Uterus (tissue), 4 donors: ENCODE measurements at places on chromosomes 5 and 9.

GRCh38 chr9:36486329-36486932 lies 86.3 kb upstream of the MELK start:
- peak overlapping the region; percentile 93 for H3K27ac ChIP-seq
- peak overlapping the region; percentile 93 for H3K4me3 ChIP-seq
- no peaks in the 10 kb centered on the region for H3K27me3 ChIP-seq
- no peaks in the 10 kb centered on the region for H3K4me1 ChIP-seq
- peak; percentile 18 for DNase-seq

GRCh38 chr5:154237946-154238345 lies 47.4 kb downstream of the GALNT10 start:
- H3K27me3 ChIP-seq = no peaks in the 10 kb centered on the region
- no peaks in the 10 kb centered on the region for H3K36me3 ChIP-seq
- H3K27ac ChIP-seq = no peak overlapping the region
- no peak for DNase-seq
- no peaks in the 10 kb centered on the region for H3K4me1 ChIP-seq

DNA sequence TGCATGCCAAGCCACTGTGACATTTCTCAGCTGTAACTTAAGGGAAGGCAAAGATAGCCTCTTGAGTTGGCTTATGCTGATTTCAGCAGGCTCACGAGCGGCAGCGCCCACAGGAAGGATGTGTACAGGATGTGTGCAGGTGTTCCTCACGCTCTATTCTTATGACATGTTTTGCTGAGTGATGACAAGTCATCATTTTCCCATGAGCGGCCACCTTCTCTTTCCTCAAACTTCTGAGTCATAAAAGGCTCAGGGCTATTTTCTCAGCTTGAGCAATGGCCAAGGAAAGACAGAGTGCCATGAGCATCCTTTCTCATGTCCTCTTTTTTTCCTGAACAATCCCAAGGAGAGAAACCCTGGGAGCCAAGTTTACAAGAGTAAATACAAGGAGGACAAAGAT lies 365.9 kb downstream of the PLK2 start:
- no peaks in the 10 kb centered on the region for H3K36me3 ChIP-seq
- H3K27ac ChIP-seq = no peak overlapping the region
- no peaks in the 10 kb centered on the region for H3K4me1 ChIP-seq
- H3K27me3 ChIP-seq = no peaks in the 10 kb centered on the region
- no peak overlapping the region for H3K4me3 ChIP-seq
- no peak for DNase-seq

DNA sequence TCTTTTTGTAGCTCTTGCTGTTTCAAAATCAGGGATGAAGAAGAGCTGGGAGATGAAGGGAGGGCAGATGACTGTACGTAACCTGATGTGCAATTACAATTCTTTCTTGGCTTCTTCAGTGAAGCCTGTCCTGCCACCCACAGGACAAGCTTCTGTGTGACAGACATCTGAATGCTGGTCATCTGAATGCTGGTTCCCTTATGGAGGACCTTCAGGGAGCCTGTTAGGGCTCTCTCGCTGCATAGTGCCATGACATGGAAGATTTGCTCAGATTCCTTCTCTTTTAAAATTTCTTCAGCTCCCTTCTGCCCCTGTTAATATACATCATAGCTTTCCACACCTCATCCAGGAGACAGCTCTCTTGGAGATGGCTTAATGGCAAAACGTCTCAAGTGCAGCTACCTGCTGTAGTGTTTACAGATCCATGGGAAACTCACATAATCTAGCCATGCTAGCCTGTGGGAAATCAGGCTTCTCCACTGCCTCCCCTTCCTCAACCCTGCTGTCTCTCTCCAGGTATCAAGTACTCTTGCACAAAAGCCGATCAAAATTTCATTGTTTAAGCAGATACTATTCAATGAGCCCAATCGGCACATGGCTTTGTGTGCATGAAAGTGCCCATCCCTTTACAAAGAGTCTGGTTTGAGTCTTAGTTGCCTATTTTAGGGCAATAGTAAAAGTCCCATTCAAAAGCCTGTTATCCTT lies 134.6 kb downstream of the RAB3C start:
- no peak overlapping the region for H3K4me3 ChIP-seq
- H3K4me1 ChIP-seq = no peaks in the 10 kb centered on the region
- no peak overlapping the region for H3K27ac ChIP-seq
- no peaks in the 10 kb centered on the region for H3K27me3 ChIP-seq

DNA sequence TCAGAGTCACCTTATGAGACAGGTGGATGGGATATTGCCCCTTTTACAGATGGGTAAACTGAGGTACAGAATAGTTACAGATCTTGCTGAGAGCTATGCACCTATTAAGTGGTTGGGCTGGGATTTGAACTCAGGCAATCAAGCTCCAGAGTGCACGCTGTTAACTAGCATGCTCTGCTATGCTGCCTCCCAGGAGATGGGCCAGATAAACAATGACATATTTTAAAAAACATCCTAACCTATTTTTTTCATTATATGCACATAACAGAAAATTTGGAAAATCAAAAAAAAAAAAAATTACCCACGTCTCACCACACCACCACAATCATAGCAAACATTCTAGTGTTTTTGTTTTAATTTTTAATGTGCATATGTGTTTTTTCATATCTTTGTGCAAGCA lies 123.4 kb upstream of the STC2 start:
- H3K4me3 ChIP-seq = no peak overlapping the region
- H3K36me3 ChIP-seq = no peaks in the 10 kb centered on the region
- H3K27ac ChIP-seq = no peak overlapping the region
- H3K4me1 ChIP-seq = no peaks in the 10 kb centered on the region

GRCh38 chr5:150527038-150527437 lies 19.1 kb downstream of the NDST1 start:
- no peak for DNase-seq
- no peaks in the 10 kb centered on the region for H3K36me3 ChIP-seq
- H3K27me3 ChIP-seq = no peaks in the 10 kb centered on the region
- no peak overlapping the region for H3K27ac ChIP-seq

DNA sequence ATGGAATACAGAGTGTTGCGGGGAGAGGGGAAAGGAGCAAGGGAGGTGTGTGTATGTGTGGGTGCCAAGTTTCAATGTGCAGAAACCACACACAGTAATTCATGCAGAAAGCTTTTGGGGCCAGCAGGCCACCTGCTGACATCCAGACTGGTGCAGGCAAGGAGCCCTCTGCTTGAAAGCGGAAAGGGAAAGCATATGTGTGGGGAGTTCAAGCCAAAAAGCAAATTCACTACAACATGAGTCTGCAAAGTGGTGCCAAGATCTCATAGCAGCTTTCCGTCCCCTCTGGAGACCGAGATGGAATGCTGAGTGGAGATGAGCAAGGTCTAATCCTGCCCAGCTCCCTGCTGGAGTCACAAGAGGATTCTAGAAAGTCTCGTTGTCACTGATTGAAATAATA lies 159.7 kb upstream of the VLDLR start:
- no peak for DNase-seq
- no peaks in the 10 kb centered on the region for H3K36me3 ChIP-seq
- H3K4me1 ChIP-seq = no peaks in the 10 kb centered on the region
- no peaks in the 10 kb centered on the region for H3K27me3 ChIP-seq
- no peak overlapping the region for H3K27ac ChIP-seq

- no peaks in the 10 kb centered on the region for H3K4me1 ChIP-seq
- no peak for DNase-seq
- no peak overlapping the region for H3K4me3 ChIP-seq
- H3K27ac ChIP-seq = no peak overlapping the region
- H3K36me3 ChIP-seq = no peaks in the 10 kb centered on the region
Observed at GRCh38 chr5:68297656-68298055, 82.1 kb downstream of the PIK3R1 start.

DNA sequence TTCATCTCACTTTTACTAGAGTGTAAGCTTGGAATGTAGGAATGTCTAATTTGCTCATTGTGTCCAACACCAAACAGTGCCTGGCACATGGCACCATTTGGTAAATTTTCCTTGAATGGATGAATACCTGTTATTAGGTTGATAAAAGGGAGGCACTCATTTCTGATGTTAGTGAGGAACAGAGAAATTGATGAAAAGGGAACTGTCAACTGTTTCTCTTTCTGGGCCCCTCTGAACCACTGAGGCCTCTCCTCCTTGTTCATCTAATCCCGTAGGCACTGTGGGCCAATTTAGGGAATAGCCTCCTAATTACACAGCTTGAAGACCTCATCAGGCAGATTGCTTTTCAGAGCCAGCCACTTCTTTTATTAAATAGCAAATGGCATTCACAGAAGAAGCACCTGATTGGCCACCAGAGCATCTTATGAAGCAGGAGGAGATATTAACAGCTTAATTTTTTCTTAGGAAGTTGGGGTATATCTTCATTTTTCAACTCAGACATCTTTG lies 22.6 kb downstream of the MRRF start:
- no peak for DNase-seq
- H3K36me3 ChIP-seq = no peaks in the 10 kb centered on the region
- H3K27me3 ChIP-seq = no peaks in the 10 kb centered on the region
- no peak overlapping the region for H3K4me3 ChIP-seq
- H3K4me1 ChIP-seq = no peaks in the 10 kb centered on the region

DNA sequence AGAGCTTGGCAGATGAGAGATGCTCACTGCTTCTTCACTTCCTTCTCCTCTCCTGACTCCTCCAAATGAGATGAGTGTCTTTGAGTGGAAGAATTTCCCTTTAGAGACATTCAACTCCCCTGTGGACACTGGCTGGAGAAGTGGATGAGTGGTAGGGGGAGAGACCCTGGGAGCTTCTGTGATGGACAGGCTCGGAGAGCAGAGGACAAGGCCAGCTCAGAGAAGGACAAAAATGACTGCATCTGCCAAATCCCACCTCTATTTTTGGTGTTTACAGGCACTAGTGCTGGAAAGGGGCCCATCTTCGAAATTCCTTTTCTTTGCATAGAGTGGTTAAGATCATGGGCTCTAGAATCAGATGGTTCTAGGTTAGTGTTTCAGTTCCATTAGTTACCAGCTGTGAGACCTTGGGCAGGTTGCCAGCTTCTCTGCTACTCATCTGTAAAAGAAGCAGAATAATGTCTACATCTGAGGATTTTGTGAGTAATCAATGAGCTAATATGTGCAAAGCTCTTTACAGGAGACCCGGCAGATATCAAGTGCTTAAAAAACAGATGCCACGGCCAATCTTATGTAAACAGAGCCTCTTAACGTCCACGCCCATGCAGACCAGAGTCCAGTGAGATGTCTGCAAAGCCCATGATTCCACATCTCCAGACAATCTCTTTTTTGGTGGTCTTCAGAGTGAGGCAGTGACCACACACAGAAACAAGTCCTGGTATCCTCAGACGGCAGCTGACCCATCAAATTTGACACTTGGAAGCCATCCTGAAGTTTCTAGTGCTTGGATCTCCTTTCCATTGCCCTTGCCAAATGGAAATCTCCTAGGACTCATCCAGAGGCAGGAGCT lies 13.6 kb upstream of the COL27A1 start:
- H3K27me3 ChIP-seq = no peaks in the 10 kb centered on the region
- H3K36me3 ChIP-seq = no peaks in the 10 kb centered on the region
- no peak overlapping the region for H3K4me3 ChIP-seq

GRCh38 chr9:2765250-2765880 lies 48.1 kb downstream of the KCNV2 start:
- no peaks in the 10 kb centered on the region for H3K27me3 ChIP-seq
- H3K4me1 ChIP-seq = no peaks in the 10 kb centered on the region
- DNase-seq = no peak
- H3K4me3 ChIP-seq = no peak overlapping the region
- H3K27ac ChIP-seq = no peak overlapping the region
- H3K36me3 ChIP-seq = no peaks in the 10 kb centered on the region

DNA sequence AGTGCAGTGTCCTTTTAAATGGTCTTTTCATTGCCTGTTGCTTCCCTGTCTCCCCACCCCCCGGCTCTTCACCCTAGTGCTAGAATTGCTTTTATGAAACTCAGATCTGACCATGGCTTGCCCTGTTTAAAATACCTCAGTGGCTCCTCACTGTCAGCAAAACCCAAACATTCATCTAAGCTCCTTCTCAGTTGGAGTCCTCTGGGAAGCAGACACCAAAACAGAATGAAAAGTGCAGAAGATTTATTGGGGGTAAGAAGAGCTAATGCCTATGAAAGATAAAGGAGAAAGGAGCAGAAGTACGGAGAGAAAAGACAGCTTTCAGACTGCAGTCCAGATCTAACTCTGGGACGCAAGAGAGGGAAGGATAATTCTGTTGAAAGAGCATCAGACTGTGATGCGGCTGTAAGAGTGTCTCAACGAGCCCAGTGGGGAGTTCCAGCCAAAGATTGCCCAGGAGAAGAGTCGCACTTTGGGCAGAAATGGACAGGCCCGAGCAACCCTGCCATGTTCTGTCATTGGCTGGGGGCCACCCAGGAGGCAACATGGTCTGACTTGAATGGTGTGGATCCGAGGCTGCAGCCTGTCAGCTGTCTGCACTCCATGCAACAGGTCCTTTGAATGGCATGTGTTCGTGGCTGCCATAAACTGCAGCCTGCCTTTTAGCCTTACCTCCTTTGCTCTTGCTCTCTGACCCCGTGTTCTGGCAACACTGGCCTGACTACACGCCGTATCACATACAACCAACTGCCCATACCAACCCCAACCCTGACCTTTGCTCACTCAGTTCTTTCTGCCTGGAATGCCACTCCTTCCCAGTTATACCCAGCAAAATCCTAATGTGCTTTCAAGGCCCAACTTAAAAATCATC lies 55.9 kb downstream of the IRF1 start:
- H3K4me3 ChIP-seq = no peak overlapping the region
- H3K27ac ChIP-seq = peak overlapping the region; percentile 46
- DNase-seq = no peak
- no peaks in the 10 kb centered on the region for H3K27me3 ChIP-seq

GRCh38 chr5:69149676-69150010 lies 17.3 kb upstream of the CCNB1 start:
- no peaks in the 10 kb centered on the region for H3K27me3 ChIP-seq
- no peak overlapping the region for H3K27ac ChIP-seq
- no peaks in the 10 kb centered on the region for H3K4me1 ChIP-seq
- H3K4me3 ChIP-seq = no peak overlapping the region

GRCh38 chr9:12916042-12916441 lies 141.2 kb downstream of the LURAP1L start:
- H3K27ac ChIP-seq = no peak overlapping the region
- H3K4me1 ChIP-seq = no peaks in the 10 kb centered on the region
- H3K36me3 ChIP-seq = no peaks in the 10 kb centered on the region

- DNase-seq = no peak
- no peaks in the 10 kb centered on the region for H3K27me3 ChIP-seq
- no peaks in the 10 kb centered on the region for H3K36me3 ChIP-seq
- H3K4me1 ChIP-seq = no peaks in the 10 kb centered on the region
Observed at GRCh38 chr5:36311956-36312355, 10.3 kb upstream of the RANBP3L start.

DNA sequence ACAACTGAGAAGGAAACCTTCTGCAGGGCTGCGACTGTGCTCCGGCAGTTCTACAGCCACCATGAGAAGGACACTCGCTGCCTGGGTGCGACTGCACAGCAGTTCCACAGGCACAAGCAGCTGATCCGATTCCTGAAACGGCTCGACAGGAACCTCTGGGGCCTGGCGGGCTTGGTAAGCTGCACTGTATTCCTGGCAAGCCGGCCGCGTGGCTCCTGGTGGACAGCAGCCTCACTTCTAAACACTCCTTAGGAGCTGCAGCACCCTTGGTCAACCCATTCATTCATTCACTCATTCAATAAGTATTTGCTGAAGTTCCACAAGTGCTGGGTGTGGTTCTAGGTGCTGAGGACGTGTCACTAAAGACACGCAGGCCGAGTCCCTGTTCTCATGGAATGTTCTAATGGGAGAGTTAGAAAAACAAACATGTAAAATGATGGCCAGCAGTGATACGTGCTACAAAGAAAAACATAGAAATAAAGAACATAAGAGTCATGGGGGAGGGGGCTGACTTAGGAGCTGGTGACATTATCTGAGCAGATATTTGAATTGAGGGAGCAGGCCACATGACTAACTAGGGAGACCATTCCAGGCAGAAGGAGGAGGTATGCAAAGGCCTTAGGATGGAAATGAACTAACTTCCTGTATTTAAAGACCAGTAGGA lies 6.1 kb downstream of the IL4 start:
- no peak overlapping the region for H3K27ac ChIP-seq
- H3K27me3 ChIP-seq = no peaks in the 10 kb centered on the region
- H3K36me3 ChIP-seq = no peaks in the 10 kb centered on the region
- H3K4me1 ChIP-seq = peaks cover 6% of the 10 kb centered on the region
- no peak overlapping the region for H3K4me3 ChIP-seq
- no peak for DNase-seq
